ENCODE measurements at places on chromosomes 13 and 19. TPM values are rescaled to one million over a fixed set of nuclear protein-coding genes. Genes with fewer than 3 reads are reported as not detected.

CALR3 gene
- not detected for total RNA-seq

- no peak for DNase-seq
Observed at GRCh38 chr19:18433735-18434398, 4.1 kb downstream of the ISYNA1 start.

DNA sequence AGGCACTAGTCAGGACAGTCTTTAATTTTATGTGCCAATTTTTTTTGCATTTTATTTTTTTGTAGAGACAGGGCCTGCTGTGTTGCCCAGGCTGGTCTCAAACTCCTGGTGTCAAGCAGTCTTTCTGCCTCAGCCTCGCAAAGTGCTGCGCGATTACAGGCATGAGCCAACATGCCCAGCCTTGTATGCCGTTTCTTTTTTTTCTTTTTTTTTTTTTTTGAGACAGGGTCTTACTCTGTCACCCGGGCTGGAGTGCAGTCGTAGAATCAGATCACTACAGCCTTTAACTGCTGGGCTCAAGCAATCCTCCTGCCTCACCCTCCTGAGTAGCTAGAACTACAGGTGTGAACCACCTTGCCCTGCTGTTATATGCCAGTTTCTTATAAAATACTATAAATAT, 26.4 kb downstream of the BORA start:
- no peak for DNase-seq

GRCh38 chr13:75399168-75399878, 82.6 kb downstream of the TBC1D4 start:
- no peak for DNase-seq

DNA sequence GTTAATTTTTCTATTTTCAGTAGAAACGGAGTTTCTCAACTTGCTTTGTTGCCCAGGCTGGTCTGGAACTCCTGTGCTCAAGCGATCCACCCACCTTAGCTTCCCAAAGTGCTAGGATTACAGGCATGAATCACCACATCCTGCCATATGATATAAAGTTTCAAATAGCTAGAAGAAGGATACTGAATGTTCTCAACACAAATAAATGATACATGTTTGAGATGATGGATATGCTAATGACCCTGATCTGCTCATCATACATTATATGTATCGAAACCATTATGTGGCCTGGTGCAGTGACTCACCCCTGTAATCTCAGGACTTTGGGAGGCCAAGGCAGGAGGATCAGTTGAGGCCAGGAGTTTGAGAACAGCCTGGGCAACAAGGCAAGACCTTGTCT, 11.5 kb downstream of the CIB3 start:
- peak; percentile 85 for DNase-seq

DNA sequence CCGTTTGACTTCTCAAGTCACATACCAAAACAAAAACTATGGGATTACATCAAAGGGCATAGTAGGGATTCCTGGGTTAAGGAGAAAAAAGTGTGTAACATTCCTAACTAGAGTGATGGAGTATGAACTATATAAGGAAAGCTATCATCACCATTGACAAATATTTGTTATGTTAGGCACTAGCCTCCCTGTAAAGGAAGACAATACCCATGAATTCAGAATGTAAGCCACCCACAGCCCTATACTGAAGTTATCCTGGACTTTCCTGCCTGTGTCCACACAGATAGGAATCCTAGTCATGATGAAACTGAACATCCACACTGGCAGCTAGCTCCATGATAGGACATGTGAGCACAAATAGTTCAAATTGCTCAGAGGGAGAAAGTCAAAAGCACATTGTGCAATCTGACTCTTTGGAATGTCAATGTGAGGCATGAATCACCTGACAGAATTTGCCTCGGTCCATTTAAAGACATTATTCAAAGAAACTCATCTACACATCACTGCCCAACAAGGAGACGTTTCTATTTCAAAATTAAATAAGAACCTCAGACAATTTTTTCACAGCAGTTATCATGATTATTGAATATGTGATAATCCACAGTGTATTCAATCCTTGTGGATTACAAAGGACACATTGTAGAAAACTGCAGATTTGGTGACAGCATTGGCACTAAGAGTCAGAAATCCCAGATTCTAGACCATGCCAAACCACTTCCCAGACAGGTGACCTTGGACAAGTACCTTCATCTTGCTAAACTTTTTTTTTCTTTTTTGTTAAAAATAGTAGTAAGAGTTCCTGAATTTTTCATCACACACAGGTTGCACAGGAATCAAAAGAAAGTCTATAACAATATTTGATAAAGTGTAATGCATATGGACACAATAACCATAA, 529.3 kb downstream of the IRS2 start:
- DNase-seq: peak; percentile 97

DNA sequence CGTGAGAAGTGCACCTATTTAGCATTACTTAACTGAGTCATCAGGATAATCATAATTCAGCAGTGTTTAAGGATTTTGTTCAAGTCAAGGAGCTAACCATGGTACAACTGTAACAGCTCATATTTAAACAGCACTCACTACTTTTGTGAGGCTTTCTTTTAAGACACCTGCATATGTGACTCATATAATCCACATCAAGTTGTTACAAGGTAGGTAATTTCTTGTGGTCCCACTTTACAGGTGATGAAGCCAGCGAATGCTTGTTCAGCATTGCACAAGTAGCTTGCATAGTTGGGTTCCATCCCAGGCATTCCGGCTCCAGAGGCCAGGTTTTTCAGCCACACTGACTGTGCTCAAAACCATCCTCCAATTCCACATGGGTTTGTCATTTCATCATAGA, 569.2 kb downstream of the MYO16 start:
- peak; percentile 31 for DNase-seq

GRCh38 chr13:48404952-48405351, 8.0 kb downstream of the LPAR6 start:
- DNase-seq: no peak

GRCh38 chr19:38229585-38230073, 5.6 kb upstream of the DPF1 start:
- peak; percentile 91 for DNase-seq
